NCI-H2171 (cell line): ENCODE measurements at places on chromosomes 5 and 9.

GRCh38 chr9:5910413-5911057 is 19.8 kb downstream of the MLANA start:
- DNase-seq: no peak

DNA sequence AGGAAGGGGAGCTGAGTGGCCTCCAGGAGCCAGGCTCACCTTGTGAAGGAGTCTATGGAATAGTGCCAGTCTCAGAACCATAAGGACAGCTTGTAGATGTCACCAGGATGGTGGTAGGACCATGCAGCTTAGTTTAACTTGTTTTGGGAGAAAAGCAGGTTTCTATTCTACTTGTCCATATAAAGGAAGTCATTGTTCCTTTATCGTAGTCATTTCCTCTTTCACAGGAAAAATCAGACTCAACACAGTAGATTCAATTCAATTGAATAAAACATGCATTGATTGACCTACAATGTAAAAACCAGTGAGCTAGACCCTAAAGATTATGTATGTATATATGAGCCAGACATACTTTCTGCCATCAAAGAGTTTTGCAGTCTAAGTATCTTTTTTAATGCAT is 53.3 kb downstream of the MEGF10 start:
- DNase-seq: no peak

DNA sequence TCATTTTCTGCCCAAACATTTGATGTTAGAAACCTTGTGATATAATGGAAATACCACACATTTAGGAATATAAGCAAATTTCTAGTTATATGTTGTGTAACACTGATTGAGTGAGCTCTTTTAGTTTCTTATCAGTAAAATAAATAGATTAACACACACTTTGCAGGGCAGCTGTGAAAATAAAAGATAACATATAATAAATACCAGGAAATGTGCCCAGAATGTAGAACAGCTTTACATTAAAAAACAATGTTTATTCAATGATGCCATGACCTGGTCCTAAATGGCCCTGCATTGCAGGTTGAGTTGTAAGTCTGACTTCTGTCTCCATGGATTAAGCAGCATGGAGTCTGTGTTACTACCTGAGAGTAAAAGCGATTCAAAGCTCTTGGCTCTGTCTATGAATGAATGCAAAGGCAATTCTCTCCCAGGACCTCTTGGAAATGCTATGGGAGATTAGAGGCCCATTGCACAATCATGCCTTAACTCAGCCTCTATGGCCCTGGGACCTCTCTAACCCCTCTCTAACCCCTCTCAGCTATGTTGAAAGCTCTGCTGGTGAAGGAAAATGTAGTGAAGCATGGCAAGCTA is 296.0 kb upstream of the ACTBL2 start:
- DNase-seq: no peak

DNA sequence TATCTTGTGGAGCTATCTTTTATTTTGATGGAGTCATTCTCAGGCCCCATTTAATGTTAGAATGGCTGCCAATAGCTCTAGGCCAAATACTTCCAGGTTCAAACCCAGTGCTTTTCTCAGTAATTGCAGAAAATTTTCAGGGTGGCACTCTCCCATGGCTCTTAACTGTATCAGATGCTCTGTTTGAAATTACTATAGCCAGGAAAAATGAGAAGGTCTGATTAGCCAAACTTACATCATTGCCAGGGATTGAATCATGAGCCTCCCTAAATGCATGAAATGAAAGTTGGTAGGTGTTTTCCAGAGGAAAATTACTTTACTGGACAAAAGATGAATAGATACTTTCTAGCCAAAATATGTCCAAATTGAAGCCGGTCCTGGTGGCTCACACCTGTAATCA is 404.8 kb downstream of the MAT2B start:
- DNase-seq: no peak

GRCh38 chr9:77271023-77271690 is 93.8 kb downstream of the VPS13A start:
- no peak for DNase-seq

DNA sequence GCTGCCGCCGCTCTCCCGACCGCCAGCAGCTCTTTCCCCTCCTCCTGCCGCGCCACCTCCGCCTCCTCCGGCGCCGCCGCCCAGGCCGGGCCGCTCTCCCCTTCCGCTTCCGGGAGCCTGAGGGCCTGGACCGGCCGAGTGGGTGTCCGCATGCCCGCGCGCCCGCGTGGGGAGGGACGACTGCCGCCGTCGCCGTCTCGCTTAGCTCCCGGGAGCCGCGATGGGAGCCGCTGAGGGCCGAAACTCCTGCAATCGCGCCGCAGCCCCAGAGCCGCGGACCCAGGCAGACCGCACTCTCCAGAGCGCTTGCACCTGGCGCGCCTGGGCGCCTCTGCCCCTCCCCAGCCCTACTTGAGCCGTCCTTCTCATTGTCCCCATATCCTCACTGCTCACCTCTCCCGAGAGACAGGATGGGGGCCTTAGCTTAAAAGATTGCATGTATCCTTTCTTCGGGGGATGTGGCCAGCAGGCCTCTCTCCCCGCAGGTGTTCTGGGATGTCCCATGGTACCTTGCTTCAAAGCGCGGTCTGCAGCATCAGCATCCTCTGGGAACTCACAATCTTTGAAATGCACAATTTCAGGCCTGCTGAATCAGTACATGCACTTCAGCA is at the start of gene ZDHHC21:
ZDHHC21 (minus strand) TSS at position 182 of the 611 bp plus-strand sequence. CDS start 19,092 bp downstream, outside the sequence.
- DNase-seq: peak; percentile 16

DNA sequence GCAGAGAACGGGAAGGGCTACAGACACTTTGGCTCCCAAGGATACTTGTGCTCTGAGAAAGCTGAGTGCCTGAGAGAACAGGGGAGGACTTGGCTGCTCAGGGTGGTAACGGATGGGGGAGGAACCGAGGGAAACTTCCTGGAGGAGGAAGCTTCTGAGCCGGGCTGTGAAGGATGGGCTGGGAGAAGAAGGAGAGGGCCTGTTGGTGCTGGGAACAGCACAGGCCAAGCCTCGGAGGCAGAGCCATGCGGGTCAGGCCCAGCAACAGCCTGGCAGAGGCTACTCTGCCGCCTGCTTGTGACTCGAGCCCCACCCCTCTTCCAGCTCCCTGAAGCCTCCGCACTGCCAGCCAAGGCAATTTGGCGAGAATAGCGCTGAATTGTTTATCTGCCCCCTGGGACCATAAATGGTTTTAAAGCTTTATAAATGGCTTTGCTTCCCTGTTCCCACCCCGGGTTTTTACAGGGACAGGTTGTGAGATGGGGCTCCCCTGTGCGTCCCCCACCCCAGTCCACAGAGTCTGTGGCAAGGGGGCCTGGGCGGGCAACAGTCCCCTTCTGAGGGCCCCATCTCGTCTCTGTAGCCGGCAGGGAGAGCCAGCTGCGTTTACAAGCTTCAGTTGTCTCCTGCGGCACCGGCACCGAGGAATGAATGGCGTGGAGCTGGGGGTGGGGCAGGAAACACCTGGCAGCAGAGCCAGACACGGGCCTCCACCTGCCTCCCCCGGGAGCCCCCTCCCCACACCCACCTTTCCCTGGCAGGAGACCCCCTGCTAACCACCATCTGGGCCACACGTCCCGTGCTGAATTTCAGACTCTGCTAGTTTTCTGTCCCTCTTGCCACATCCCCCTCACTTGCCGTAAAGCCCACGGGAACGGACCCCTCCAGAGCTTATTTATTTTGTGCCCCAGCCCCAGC is 24.4 kb downstream of the FAM163B start:
- DNase-seq: peak; percentile 98

DNA sequence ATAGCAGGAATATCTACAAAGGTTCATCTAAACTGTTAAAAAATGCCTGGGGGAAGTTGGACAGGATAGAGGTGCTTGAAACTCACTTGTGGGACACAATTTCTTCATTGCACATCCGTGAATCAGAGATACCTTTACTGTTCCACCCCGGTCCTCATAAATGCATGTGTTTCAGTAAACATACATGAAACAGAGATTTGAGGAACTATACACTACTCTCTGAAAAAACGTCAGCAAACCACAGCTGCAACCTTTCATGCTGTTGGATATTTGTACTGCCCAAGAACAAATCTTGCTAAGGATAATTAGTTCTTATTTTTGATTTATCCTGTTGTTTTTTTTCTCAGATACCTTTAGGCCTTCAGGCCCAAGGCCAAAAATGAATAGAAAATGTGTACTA is 337.3 kb downstream of the KDM4C start:
- DNase-seq: no peak

- no peak for DNase-seq
Measured at GRCh38 chr5:120843390-120843980, 379.4 kb downstream of the PRR16 start.

GRCh38 chr5:90399251-90399650 is 10.3 kb downstream of the CETN3 start:
- no peak for DNase-seq

- DNase-seq: no peak
Measured at GRCh38 chr9:88783711-88784083, 207.6 kb upstream of the S1PR3 start.

DNA sequence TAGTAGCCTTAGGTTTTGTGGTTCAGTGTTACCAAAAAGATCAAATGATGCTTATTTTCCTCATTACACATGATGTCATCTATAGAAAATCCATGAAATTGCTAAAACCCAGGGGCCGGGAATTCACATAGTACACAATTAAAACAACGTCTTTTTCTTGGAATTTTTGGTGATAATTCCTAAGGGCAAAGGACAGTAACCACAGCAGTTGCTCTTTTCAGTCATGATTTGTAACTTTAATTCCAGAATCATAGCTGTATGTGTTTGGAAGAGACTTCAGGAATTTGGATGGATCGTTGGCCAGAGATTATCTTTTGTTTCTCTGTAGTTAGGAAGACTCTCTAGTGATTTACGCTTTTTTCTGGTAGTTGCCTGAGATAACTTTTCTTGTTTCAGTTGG is 748.7 kb downstream of the TLE4 start:
- no peak for DNase-seq

GRCh38 chr9:76605321-76605900 is 146.4 kb downstream of the GCNT1 start:
- DNase-seq: no peak

- DNase-seq: no peak
Measured at GRCh38 chr9:107049803-107050184, 186.8 kb downstream of the ZNF462 start.

DNA sequence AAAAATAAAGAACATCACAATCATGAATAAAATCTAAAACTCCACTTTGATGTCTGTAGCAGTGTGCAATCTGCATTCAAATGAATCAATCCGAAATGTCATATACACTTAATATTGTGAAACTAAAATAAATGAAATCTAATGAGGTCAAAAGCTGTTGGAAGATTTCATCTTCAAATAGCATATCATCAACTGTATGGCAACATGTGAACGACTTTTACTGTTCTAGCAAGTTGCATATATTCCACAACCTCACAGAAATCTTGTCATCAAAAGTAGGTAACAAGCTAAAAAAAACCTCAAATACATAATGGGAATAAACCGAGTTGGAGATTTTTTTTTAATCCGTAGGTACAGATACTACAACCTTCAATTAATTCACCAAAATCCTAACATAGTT is 1.2 kb downstream of the PTBP3 start:
- DNase-seq: no peak

DNA sequence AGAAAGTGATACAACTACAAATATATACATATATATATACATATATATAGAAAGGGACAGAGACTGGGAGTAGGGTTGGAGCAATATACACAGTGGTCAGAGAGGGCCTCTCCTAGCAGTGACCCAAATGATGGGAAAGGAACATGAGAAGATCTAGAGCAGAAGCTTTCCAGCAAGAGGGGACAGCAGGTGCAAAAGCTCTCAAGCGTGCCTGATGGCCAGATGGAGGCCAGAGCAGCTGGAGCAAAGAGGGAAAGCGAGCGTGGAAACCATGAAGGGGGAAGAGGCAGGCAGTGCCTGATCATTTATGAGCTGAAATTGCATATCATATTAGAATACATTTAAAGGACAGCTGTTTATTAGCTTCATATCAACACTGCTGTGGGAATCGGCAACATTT is 7.6 kb upstream of the GRPEL2 start:
- DNase-seq: peak; percentile 42

DNA sequence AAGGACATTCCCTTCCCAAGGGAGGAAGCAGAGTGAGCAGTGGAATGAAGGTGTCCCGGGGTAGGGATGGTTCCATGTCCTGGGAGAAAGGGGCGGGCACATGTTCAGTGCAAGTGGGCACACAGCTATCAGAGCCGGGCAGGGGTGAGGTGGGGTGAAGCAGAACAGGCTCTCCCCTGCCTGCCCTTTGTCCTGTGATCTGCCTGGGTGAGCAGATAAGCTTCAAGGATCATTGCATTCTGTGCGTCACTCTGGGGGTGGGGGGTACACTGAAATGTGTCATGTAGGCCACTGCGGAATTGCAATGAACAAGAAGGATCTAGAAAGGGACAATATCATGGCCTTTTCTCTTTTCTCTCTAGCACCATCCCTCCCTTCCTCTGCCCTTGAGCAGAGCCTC is 61.7 kb upstream of the SHB start:
- no peak for DNase-seq

- DNase-seq: no peak
Measured at GRCh38 chr5:135609981-135610380, 31.2 kb upstream of the CXCL14 start.

GRCh38 chr5:13567819-13568218 is 376.7 kb downstream of the DNAH5 start:
- no peak for DNase-seq

GRCh38 chr5:139091439-139092156 is 106.6 kb downstream of the SIL1 start:
- no peak for DNase-seq

DNA sequence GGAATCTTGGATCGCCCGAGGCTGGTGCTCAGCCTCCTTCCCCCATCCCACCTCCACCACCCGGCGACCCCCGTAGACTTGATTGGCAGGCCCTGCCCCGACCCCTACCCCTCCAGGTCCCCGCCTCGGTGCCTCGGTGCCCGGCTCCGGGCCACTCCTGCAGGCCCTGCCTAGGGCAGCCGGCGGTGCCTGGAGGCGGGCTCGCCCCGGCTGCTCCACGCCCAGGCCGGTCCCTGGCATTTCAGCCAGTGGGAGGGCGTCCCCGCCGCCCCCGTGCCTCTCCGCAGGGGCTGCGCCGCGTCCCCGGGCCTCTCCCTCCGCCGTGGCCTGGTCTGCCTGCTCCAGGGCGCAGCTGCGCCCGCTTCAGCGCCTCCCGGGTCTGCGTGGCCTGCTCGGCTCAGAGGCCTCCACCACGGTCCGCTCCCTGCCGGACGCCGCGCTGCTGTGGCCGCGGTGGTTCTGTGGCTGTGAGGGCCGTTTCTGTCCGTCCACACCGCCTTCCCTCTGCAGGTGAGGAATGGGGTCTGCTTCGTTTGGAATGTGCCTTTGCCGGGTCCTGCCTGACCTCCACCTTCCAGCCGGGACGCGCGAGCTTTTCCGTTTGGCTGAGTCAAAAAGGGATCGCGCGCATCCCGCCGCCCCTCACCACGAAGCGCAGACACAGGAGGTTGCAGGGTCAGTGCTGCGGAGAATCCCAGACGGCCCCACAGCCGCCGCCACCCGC is 48.3 kb upstream of the IRX4 start:
- no peak for DNase-seq

DNA sequence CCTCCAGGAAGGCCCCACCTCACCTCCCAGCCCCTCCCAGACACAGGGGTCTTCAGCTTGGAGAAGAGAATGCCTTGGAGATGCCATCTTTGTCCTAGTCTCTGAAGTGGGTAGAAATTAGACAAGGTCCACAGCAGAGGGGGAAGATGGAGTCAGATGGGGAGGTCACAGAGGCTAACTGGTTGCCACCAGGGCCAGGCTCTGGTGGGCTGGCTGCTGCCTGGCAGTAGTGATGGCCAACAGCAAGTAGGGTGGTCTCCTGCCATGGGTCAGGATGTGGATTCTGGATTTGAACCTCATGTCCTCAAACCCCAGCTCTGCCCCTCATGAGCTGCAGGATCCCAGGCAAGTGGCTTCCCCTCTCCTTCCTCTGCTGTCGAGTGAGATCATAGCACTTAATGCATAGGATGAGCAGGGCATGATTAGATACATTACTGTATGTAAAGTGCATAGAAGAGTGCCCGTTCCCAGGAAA is 38.7 kb upstream of the NEK6 start:
- no peak for DNase-seq

GRCh38 chr9:88781628-88782391 is 209.5 kb upstream of the S1PR3 start:
- DNase-seq: no peak
